ENCODE measurements at places on chromosomes 1 and 21.

DNA sequence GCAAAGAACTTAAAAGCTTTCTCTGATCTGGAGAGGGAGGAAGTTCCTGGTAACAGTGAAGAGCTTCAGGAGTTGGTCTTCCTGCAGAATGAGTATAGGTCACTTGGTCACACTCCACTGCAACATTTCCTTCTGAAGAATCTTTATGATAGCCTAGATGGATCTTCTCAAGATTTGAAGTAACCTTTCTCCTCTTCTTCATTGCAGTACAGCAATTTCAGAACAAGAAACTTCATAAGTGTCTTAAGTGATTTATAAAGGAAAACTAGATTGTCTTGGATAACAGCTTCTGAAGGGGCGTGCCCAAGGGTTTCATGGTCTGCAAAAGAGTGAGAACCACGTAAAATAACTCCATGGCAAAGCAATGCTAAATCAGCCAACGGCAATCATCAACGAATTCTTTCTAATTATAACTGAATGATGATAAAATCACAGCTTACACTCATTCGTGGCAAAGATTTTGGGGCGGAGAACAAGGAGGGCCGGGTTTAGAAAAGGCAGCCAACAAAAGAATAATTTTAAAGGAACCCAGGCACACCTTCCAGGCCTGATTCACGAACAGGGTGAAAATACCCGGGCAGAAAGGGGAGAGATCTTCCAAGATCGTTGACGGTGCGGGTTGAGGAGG lies 53.9 kb upstream of the ASPM start:
- no peak for DNase-seq

DNA sequence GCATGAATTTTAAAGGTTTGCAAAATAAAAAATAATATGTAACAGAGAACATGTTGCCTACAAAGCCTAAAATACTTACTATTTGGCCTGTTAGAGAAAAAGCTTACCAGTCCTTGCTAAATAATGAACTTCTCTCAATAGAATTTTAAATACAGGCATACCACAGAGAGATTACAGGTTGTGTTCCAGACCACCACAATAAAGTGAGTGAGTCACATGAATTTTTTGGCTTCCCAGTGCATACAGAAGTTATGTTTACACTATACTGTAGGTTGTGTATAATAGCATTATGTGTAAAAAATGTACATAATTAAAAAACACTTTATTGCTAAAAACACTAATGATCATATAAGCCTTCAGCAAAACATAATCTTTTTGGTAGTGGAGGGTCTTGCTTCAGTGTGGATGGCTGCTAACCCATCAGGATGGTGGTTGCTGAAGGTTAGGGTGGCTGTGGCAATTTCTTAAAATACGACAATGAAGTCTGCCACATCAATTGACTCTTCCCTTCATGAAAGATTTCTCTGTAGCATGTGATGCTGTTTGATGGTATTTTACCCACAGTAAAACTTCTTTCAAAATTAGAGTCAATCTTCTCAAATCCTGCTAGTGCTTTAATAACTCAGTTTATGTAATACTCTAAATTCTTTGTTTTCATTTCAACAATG lies 48.6 kb downstream of the SCYL3 start:
- no peak for DNase-seq

DNA sequence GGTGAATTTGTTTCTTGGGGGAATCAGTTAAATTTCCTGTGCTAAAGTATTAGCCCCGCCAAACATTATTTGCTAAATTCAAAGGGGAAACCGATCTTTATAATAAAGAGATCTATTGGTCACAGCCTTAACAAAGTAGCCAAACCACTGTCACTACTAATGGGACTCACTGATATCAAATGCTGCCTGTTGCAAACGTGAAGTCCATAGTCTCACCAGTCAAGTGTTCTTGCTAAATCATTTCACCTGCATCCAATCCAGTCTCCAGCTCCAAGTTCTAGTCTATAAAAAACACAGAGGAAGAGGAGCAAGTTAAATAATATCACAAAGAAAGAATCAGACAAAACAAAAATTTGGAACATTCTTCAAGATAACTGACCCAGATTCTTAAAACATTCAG lies 30.1 kb downstream of the SH3BGR start:
- DNase-seq: no peak

- DNase-seq: no peak
These were observed 18.6 kb downstream of the L1TD1 start for GRCh38 chr1:62213075-62213914.

GRCh38 chr21:23445307-23445706 lies 2162.0 kb downstream of the MRPL39 start:
- no peak for DNase-seq

- DNase-seq: no peak
These were observed 134.6 kb upstream of the ARHGEF16 start for GRCh38 chr1:3319874-3320245.
